ENCODE measurements at places on chromosomes 16 and 17.

DNA sequence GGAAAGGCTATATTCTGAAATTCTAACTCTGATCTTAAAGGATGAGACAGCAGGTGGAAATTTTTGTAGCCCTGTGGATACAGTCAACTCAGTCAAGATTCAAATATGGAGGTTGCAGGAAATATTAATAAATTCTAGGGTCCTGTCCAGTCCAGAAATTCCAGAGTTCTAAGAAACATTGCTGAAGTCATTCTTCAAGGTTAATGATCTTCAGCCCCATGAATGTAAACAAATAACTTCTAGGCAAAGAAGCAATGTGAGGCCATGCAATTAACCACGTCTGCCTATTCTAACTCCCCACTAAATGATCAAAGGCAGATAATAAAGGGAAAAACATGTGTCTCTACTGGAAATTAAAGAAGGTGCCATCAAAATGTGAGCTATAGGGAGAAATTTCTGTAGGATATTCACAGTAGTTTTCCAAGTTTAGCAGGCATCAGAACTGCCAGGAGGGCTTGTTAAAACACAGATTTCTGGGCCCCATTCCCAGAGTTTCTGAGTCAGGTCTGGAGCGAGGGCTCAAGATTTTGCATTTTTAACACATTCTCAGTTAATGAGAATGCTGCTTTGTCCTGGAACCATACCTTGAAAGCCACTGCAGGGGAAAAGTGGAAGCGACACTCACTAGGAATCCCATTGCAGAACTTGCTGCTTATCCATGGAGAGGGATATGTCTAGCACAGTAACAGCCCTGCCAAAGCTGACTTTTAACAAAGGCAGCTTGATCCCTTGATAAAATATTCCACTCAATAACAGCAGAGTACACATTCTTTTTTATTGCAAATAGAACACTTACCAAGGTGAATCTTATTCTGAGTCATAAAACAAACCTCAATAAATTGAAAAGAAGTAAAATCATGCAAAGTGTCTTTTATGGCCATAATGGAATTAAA is 61.8 kb downstream of the DNAH3 start:
- DNase-seq = no peak

DNA sequence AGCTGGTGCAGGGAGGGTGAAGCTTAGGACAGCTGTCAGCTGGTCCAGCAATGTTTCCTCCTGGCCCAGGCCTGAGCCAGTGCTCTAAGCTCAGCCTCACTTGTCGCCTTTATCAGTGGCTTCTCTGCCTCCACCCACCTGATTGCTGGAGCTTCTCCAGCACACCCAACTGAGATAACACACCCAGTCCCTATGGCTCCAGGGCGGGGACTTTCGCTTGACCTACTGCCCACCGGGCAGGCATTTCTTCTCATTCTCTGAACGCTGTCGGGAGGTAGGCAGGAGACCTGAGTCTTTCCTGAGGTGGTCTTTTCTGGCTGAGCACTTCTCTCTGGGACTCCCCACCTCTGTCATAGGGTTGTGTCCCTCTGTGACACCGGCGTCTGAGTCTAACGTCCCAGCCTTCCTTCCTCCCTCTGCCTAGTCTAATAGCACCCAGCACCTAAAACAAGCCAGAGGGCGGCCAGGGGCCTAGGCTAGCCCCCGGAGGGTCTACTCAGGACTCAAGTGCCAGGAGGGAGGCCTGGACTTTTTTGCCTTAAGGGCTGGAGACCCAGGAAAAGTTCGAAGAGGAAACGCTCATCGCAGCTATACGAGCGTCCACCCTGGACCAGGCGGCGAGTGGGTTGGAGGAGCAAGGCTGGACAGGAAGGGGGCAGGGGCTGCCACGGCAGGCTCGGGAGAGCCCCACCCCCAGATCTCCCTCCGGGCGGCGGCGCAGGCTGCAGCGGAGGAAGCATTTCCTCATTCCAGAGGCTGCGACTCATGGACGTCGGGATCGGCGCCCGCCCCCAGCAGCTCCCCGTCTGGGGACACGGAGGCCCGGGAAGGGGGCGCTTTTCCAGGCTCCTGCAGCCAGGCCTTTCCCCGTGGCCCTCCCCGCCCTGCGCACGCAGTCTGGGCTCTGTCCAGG is 756 bp downstream of the TAX1BP3 start:
- no peak for DNase-seq

- DNase-seq = no peak
These were observed 19.3 kb downstream of the SOCS1 start for GRCh38 chr16:11236461-11237254.

- no peak for DNase-seq
These were observed 366.3 kb downstream of the WWOX start for GRCh38 chr16:78465730-78466129.

- DNase-seq = no peak
These were observed 23.6 kb downstream of the COPZ2 start for GRCh38 chr17:48013876-48014594.

DNA sequence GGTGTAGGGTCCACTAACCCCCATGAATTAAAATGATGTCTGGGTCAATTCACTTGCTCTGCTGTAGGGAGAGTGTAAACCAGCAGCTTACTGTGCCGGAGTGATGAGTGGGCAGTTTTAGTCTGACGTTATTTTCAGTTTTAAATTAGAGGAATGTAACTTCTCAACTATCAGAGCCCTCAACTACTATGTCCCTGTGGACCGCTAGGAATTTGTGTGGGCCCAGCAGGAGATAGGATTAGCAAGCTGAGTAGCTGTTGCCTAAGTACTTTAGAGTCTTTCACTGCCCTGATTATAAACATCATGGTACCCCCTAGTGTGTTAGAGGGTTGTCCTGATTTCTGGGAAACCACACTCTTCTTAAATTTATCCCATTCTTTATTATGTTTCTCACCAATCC is 11.4 kb downstream of the MARVELD3 start:
- DNase-seq = no peak

All from CD4-positive, alpha-beta T cell treated with Interleukin-6 for 4 hours (primary cell).